ENCODE measurements at places on chromosomes 2 and 18.
A peak's percentile ranks its signal among the peaks of the same experiment; 100 is the strongest.

DNA sequence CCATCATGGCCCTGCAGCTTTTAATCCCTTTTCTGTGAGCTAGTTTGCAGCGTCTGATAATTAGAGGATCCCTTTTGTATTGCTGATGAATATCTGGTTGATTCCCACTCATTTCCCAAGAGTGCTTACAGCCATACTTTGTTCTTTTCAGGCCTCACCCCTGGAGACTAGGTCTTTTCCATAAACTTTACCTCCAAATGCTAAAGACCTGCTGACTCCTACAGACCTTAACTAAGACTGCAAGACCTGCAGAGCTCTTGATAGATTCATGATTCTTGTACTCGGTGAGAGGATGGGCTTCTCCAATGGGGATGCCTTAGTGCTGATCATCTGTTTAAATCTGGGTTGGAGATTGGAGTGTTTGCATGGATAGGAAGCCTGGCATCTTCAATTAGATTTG lies 33.1 kb upstream of the DYNAP start:
- no peak for DNase-seq

GRCh38 chr2:133661392-133661791 lies 93.1 kb upstream of the NCKAP5 start:
- DNase-seq: no peak

DNA sequence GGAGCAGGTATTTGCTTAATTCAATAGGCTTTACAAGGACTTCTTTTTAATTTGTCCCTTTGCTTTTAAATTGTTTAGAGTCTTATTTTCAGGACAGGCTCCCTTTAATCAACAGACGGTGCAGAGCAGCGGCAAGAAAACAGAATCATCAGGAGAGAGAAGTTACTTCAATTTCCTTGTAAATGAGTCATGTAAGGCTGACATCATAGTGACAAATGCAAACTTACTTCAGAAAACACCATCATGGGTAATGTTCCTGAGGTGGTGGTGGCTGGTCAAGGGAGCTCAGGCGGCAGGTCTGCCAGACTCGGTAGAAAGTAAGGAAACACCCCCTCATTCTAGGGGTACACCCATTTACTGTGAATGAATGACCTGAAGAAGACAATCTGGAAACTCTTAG lies 395.1 kb downstream of the FBXO15 start:
- peak; percentile 54 for DNase-seq

GRCh38 chr18:76476665-76477561 lies 18.1 kb downstream of the ZNF516 start:
- peak; percentile 60 for DNase-seq

- DNase-seq: no peak
Measured at GRCh38 chr2:98372579-98372978, 26.3 kb downstream of the CNGA3 start.

DNA sequence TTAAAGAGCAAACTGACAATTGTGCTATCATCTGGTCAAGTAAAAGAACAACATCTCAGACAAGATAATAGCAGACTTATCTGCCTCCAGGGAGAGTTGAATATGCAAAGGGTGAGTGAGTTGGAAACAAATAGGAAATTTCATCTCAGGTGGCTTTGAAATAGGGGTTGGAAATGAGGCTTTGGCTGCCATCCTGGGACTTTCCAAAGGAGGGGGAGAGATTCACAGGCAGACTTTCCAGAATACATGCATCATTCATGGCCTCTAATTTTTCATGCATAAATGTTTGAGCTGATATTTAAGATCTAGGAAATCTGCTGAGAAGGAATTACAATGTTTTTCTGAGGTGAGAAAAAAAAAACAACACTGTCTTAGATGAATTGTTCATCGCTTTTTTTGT lies 300.5 kb downstream of the ALK start:
- DNase-seq: no peak

- no peak for DNase-seq
Measured at GRCh38 chr2:144592500-144593256, 72.8 kb upstream of the ZEB2 start.

All from MCF 10A (cell line).